ENCODE measurements at places on chromosomes 2 and 18. TPM values are rescaled to one million over a fixed set of nuclear protein-coding genes. Genes with fewer than 3 reads are reported as not detected.

SPATA3 gene
- not detected for total RNA-seq

UGT1A6 gene
- not detected for total RNA-seq

KCNG2 gene
- total RNA-seq: not detected

CROCC2 gene
- total RNA-seq: not detected

C2orf15 gene
- total RNA-seq: 1.1 TPM

ADGRF3 gene
- total RNA-seq: 2.8 TPM

DNA sequence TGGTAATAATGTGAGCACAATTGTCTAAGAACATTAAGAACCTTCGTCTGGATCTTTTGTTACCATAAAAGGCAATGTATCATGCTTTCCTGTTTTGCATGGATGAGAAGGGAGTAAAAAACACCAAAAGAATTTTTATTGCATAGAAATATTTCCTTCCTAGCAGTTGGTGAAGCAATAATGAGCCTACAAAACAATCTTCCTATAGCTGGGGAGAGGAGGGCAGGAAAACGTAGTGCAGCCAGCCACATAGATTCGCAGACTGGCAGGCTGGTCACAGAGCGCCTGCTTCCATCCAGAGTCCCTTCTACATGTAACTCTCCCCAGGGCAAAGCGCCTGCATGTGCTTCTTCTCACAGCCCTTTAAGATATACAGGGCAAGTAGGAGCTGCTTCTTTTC lies 190.4 kb downstream of the BABAM2 start:
- H3K4me1 ChIP-seq: no peaks in the 10 kb centered on the region
- no peak overlapping the region for H3K27ac ChIP-seq
- no peaks in the 10 kb centered on the region for H3K27me3 ChIP-seq
- no peak for DNase-seq

DNA sequence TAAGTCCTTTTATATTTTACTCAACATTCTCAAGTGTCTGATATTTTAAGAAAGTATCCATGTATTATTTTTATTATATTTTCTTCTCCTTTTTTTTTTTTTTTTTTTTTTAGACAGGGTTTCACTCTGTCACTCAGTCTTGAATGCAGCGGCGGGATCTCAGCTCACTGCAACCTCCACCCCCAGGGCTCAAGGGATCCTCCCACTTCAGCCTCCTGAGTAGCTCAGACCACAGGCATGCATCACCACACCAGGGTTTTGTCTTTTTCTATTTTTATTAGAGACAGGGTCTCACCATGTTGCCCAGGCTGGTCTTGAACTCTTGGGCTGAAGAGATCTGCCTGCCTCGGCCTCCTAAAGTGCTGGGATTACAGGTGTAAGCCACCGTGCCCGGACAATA lies 212.1 kb downstream of the TCF4 start:
- H3K36me3 ChIP-seq: no peaks in the 10 kb centered on the region
- DNase-seq: no peak
- H3K4me3 ChIP-seq: no peak overlapping the region
- H3K27me3 ChIP-seq: no peaks in the 10 kb centered on the region
- peaks cover 5% of the 10 kb centered on the region for H3K4me1 ChIP-seq

- H3K27ac ChIP-seq: no peak overlapping the region
- no peaks in the 10 kb centered on the region for H3K36me3 ChIP-seq
- no peaks in the 10 kb centered on the region for H3K4me1 ChIP-seq
- H3K27me3 ChIP-seq: peaks cover 2% of the 10 kb centered on the region
- no peak for DNase-seq
These were observed 111.0 kb upstream of the MAP3K20 start for GRCh38 chr2:172964511-172965139.

GRCh38 chr18:50299626-50300388 lies 12.3 kb upstream of the CXXC1 start:
- H3K27ac ChIP-seq: no peak overlapping the region
- H3K27me3 ChIP-seq: no peaks in the 10 kb centered on the region
- H3K36me3 ChIP-seq: no peaks in the 10 kb centered on the region
- no peak for DNase-seq
- H3K4me3 ChIP-seq: no peak overlapping the region

RGPD3 gene
- total RNA-seq: 0.21 TPM

MROH2A gene
- not detected for total RNA-seq

DNA sequence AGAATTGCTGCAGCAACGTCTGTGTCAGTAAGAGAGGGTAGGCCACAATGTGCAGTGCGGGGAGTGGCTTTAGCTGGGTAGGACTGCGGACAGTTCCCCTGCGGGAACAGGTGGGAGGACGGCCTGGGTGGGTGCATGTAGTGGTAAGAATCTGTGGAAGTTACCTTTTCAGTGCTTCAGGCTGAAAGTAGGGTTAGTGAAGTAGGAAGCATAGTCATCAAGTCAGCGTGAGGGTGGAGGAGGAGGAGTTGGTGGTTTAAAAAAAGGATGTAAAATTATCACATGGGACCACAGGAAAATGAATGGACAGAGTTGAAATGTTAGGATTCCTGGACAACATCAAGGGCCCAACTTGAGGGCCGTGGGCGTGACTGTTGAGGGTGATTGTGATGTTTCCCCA lies 13.2 kb downstream of the CEP192 start:
- H3K36me3 ChIP-seq: peaks cover 9% of the 10 kb centered on the region
- DNase-seq: no peak
- no peak overlapping the region for H3K27ac ChIP-seq

All from GM12878 (cell line).